ENCODE measurements at places on chromosomes 4 and X.

- DNase-seq: no peak
Observed at GRCh38 chrX:14359727-14360126, 169.6 kb upstream of the GLRA2 start.

DNA sequence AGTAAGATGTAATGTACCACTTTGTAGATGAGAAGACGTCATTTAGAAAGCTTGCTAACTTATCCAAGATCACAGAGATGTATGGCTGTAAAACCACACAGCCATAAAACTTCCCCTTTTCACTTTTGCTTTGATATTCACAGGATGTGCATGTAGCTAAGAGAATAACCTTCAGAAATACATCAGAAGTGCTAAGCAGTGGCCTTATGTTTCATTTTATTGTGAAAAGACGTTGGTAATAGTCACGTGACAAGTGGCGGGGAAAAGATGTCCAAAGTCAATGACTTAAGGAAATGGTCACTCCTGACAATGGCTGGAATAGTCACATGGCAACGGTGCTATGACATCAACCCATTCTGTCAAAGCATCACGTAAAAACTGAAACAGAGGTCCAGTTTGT lies 12.9 kb upstream of the WDR17 start:
- peak; percentile 8 for DNase-seq

- DNase-seq: no peak
Observed at GRCh38 chr4:118177126-118177525, 142.8 kb downstream of the NDST3 start.

DNA sequence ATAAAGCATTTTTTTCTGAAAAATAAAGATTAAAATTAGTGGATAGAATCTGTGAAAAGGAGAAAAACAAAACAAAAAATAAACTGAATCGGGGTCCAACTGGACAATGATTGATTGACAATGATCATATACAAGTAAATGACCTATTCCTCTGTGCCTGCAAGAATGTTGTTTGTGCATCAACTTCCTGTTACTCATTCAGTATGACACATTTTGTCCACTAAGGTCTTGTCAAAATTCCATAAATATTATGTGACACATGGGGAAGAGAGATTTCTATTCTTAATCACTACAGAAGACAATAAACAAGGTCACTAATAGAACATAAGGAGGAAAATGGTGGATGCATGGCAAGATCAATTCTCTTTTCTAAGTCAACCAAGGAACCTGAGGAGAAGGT lies 54.9 kb downstream of the F8 start:
- DNase-seq: peak; percentile 8

DNA sequence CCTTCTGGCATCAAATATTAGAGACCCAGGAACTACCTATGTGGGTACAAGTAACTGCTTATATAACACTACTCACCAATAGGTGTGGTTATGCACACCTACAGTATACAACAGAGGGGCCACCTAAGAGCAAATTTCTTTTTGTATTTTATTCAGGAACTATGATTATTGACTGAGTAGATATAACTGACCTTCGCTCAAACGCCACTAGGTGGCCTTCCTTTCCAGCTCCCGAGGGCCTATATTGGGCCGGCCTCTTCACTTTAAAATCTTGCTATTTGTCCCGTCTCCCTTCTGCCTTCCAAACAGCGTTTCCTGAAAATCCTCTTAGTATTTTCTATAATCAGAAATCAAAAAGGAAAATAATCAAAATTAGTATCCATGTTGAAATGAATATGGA lies 19.9 kb upstream of the PABPC5 start:
- DNase-seq: no peak

DNA sequence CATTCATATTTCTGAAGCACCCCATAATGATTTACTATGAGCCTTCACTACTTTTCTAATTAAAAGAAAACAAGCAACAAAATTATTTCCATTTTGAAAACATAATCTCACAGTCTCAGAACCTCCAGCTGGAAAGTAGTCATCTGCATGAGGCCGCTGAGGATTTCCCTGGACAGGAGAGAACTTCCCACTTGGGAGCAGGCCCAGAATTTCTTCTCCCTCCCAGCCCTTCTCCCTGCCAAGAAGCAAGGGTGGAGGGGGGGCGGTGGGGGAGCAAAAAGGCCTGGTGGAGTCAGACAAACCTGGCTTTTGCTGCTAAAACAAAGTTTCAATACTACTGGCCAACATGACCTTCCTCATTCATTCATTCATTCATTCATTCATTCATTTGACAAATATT lies 167.3 kb downstream of the PJA1 start:
- DNase-seq: no peak

- no peak for DNase-seq
Observed at GRCh38 chrX:52424656-52425055, 55.8 kb downstream of the XAGE2 start.

- no peak for DNase-seq
Observed at GRCh38 chr4:25440478-25441030, 63.5 kb downstream of the ANAPC4 start.

- no peak for DNase-seq
Observed at GRCh38 chr4:97867557-97868091, 275.7 kb downstream of the STPG2 start.

- DNase-seq: no peak
Observed at GRCh38 chrX:97238632-97239031, 354.9 kb downstream of the RPA4 start.

- no peak for DNase-seq
Observed at GRCh38 chrX:148804579-148805355, 304.4 kb downstream of the AFF2 start.
